Spinal cord (tissue), 10 donors: ENCODE measurements at places on chromosomes 3 and 15. TPM values are rescaled to one million over a fixed set of nuclear protein-coding genes. Genes with fewer than 3 reads are reported as not detected.

Gene OIP5
- 7.3 TPM for polyA plus RNA-seq

Gene COL6A5
- 0.05 TPM for polyA plus RNA-seq

DNA sequence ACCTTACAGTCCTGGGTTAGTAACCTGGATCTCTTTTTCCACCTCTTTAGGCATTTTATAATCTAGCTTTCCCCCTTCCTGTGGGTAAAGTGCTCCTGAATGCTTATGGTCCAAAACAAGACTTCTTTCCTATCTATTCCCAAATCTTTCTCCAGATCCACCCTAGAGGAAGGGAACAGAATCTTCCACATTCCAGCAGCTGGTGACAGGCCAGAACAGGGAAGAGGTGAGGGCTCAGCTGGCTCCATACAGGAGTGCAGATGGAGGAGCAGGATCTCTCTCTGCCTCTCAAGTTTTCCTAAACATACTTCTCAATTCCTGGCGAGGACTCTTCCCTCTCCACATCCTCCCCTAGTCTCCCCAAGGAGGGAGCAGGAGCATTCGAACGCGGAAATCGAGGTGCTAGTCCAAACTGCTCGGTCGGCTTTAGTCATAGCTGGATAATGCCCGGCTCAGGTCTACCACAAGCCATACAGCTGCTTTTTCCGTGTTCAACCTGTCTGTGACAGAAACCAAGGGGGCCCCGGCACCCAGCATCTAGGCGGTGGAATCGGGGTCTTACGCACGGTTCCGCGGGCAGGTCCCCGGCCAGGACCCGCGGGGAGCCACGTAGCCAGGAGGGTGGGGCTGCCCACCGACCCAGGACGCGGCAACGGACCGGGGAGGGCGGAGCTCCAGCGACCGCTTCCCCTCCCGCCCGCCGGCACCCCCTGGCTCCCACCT, 4.0 kb downstream of the RASSF1 start:
- DNase-seq = no peak

Gene CASR
- polyA plus RNA-seq = 1.4 TPM

GRCh38 chr3:71650372-71650771, 66.8 kb upstream of the FOXP1 start:
- no peak for DNase-seq

DNA sequence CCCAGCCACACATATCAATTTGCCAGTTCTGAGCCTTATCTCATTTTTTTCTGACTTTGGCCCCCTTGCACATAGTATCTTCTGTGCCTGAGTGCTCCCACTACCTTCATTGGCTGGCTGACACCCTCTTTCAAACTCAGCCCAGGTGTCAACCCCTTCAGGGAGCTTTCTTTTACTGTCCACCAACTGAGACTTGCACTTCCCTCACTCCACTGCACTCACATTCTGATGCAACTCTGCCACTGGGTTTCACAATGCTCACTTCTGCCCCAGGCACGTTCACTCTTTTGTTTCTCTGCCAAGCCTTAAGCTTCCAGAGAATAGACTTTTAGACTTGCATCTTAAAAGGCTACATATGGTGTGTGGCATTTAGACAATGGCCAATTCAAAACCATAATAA, 101.5 kb upstream of the CBLB start:
- no peak for DNase-seq

DNA sequence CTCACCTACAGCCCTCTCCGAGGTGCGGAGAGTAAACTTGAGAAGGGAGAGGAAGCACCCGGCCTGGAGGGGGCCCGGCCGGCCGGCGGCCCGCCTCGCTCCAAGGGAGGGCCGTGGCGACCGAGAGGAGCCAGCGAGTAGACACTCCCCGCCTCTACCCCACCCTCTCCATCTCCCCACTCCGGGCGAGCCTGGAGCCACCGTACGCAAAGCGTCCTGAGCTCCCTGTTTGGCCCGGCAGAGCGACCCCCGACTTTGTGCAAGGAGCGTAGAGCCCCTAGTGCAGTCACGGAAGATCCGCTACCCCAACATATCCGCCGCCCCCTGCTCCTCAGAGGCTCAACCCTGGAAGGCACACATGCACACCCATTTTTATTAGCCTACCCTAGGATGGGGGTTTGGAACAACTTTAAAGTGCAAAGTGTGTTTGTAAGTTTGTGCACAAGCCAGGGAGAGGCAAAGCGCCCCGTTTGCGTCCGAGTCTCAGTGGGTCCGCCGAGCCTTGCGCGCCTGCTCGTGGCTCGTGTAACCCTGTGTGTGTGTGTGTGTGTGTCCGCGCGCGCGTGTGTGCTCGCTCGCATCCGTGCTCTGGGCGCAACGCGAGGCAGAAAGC, 508 bp upstream of the SMAD6 start:
- DNase-seq = no peak

Gene FANCD2OS
- polyA plus RNA-seq = not detected

Gene CPNE9
- polyA plus RNA-seq = 5.3 TPM

GRCh38 chr3:141308588-141309218, 59.6 kb upstream of the ZBTB38 start:
- no peak for DNase-seq

Gene TRIM71
- polyA plus RNA-seq = 1.7 TPM

DNA sequence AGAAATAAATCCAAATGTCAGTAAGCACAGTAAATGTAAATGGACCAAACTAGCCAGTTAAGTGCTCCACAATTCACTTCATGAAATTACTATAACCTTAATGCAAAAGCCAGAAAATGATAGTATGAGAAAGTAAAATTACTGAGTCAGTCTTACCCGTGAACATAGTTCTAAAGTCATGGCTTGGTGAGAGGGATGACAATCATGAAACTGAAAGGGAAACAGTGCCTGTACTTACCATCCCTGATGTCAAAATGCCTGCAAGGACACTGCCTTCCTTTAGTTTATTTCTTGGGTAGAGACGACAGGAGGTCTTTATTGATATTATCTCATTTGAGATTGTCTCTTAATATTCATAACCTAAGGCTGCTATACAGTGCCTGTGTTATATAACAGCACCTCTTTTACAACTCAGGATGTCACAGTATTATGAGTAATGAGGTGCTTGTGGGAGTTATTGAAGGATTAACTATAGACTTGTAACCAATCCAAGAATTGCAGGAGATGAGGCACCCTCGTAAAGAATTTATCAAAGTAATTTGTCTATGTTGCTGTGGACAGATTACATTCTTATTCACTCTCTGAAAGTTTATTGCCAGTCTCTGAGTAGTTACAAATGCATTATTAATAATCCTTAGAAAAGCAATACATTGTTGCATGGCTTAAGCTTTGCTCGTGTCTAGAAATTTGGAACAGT, 142.9 kb upstream of the BFSP2 start:
- no peak for DNase-seq

Gene C3orf33
- polyA plus RNA-seq = 10.5 TPM

- DNase-seq = no peak
These were observed 79.6 kb upstream of the SPATA12 start for GRCh38 chr3:56980798-56981390.

- peak; percentile 32 for DNase-seq
These were observed 23.4 kb downstream of the NCEH1 start for GRCh38 chr3:172687501-172687900.

Gene WNT7A
- 18.6 TPM for polyA plus RNA-seq

GRCh38 chr3:69999140-70000027, at the start of gene SAMMSON:
TSS of gene SAMMSON (plus strand) at chr3:69999733.
- no peak for DNase-seq

DNA sequence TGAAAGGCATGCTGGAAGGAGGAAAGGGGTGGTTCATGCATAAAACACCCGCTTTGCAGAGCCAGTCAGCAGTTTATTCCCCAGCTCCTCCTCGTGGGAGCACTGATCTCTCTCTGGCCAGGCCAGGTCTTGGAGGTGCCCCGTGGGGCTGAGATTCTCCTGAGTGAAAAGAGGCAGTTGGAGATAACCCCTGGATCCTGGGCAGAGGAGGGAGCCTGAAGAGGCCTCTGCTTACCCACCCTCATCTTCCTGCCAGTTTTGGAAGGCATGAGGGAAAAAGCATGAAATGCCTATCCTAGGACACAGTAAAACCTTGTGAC, 108.3 kb downstream of the SEMA5B start:
- no peak for DNase-seq

DNA sequence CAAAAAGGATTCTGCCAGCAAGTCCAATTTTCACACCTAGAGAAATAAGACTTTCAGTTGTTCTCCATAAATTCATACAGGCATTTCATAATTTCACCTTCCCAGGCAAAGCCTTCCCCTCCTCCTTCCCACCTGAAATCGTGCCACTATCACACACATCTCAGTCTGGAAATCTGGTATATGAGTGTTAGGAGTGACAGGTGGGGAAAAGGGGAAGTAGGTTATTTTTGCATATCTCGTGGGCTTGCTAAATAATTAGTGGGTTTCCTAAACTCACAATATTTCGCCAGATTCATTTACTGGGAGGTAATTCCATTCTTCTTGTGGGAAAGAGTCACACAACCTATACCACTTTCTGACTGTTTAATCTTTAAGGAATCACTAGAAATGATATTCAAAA, 7.4 kb downstream of the ALDH1A2 start:
- DNase-seq = no peak

Gene UNC13C
- polyA plus RNA-seq = 13.8 TPM

Gene SUMF1
- polyA plus RNA-seq = 13.2 TPM

DNA sequence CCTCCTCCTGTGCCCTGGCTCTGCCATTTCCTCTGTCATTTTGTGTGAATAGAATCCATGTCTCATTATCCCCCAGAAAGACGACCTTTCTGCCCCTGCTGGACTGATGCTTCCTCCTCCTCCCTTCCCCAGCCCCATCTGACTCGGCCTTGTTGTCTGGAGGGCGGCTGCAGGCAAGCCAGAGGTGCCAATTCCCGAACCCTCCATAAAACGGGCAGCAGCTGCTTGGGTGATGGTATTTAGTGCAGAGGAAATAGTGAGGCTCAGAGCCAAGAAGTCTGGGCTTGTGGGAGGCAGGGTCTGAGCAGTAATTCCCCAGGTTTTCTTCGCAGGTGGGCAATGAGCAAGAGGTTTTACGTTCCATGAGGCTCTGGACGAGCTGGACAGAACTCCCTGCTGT, 71.2 kb downstream of the ITGA11 start:
- no peak for DNase-seq

GRCh38 chr3:129827765-129828164, 65.7 kb downstream of the TMCC1 start:
- DNase-seq = no peak

DNA sequence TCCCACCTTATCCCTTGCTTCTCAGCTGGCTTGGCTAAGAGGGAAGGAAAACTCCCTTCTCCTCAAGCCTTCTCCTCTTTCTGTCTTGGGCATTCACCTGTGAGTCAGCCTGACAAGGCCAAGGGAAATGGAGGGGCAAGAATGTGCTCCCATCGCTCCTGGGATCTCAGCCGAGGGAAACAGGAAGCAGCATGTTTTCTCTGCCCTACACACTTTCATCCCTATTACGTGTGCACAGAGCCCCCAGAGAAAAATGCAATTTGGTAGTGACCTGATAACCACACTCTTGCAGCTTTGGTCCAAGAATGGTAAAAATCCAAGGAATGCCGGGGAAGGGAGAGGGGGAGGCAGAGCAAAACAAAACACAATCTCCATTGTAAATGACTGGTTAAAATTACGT, 32.9 kb upstream of the MTMR10 start:
- no peak for DNase-seq

Gene CELSR3
- 26.1 TPM for polyA plus RNA-seq

Gene PLA2G4D
- 0.10 TPM for polyA plus RNA-seq

- peak; percentile 68 for DNase-seq
These were observed 4.2 kb downstream of the SEMA3B start for GRCh38 chr3:50272911-50273688.

Gene SPTSSB
- 10.6 TPM for polyA plus RNA-seq

Gene CX3CR1
- 43.2 TPM for polyA plus RNA-seq

DNA sequence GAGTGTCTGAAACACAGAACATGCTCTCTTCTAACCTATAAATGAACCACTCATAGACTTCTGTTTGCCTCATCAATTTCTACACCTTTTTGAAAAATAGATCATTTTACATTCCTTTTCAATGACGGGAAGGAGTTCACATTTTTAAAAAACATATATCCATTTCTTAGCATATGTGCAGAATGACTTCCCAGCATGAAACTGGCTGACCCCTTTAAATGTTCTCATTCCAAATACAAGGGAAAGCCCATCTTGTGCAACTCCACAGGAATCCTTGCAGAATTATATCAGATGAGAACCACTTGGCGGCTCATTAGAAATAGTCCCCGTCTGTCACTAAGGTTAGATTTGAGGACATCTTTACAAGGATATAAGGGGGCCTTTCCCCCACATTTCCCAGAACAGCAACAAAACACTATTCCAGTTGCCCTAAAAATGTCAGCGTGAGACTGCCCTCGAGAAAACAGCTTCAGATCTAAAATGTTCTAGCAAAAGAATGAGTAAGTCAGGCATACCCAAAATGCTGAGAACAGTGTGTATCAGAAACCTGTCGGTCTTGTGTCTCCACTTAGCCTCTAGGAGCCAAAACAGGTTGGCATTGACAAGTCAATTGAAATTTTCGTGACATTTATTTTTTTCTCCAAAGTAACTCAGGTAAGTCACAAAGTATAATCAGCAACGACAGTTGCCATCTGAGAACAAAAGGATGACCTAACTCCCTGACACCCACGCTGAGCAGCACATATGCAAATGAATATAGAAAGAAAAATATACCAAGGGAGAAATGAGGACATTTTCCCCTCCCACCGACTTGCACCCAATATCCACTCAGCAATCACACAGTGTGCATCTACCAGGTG, 63.1 kb downstream of the FOXP1 start:
- DNase-seq = no peak

GRCh38 chr3:59135096-59135495, 85.3 kb upstream of the CFAP20DC start:
- DNase-seq = no peak

DNA sequence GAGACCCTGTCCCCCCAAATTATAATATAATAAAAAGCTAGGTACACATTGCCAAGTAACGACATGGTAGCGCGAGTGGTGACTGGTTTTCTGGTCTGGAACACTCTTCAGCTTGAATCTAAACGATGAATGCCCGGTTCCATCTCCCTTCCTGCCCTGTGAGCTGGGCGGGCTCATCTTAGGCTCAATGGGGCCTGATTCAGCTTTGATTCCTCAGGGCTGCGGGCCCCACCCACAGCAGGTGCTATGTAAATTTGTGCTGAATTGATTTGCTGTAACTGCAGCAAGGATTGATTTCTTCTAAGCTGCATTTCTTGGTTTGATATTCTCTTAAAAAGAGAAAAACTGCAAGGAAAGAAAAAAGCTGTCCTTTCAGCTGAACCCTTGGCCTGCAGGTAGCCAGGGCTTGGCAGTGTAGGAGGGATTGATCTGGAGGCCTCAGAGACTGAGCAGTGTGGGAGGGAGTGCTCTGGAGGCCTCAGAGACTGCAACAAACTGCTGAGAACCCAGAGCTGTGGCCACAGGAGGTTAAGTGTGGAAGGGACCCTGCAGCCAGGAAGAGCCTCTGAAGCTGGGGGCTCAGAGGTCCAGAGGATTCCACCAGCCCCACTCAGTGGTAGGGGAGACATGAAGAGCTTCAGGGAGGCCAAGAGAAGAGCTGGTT, 231.6 kb downstream of the XXYLT1 start:
- DNase-seq = no peak

- DNase-seq = no peak
These were observed 378.1 kb downstream of the LRTM1 start for GRCh38 chr3:54549607-54550220.

DNA sequence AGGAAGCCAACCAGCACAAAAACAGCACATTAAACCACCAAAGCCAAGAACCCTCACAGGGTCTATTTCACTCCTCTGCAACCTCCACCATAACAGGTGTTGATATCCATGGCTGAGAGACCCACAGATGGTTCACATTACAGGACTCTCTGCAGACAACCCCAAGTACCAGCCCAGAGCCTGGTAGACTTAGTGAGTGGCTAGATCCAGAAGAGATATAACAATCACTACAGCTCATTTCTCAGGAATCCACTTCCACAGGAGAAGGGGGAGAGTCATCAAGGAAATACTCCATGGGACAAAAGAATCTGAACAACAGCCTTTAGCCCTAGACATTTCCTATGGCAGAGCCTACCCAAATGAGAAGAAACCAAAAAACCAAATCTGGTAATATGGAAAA, 168.1 kb upstream of the CD96 start:
- no peak for DNase-seq

Gene DCBLD2
- polyA plus RNA-seq = 27.9 TPM
